ENCODE measurements at places on chromosomes 12 and 14.

DNA sequence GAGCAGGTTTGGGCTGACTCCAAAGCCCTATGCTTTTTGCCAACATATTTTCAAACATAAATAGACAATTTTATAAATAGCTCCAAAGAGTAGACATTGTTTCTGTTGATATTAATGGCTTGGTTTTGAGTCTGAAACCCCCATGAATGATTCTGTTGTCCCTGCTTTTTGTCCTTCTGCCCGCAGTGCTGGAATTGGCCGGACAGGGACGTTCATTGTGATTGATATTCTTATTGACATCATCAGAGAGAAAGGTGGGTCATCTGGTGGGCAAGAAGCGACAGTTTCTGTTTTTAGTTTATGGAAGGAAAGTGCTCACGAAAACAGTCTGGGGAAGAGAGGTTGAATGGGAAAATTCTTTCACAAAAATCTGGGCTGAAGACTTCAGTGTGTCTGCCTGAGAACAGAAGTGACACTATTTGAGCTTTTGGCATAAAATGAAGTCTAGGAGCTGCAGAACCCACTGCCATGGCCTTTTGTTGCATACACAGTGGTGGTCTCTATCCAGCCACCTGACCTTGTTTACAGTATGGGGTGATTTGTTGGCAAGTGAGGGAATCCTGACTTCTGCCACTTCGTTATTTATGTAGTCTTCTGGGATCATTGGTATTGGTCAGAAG is 69.6 kb downstream of the PTPN11 start:
- no peak for DNase-seq

GRCh38 chr14:29521526-29522137 is 406.0 kb downstream of the PRKD1 start:
- no peak for DNase-seq

DNA sequence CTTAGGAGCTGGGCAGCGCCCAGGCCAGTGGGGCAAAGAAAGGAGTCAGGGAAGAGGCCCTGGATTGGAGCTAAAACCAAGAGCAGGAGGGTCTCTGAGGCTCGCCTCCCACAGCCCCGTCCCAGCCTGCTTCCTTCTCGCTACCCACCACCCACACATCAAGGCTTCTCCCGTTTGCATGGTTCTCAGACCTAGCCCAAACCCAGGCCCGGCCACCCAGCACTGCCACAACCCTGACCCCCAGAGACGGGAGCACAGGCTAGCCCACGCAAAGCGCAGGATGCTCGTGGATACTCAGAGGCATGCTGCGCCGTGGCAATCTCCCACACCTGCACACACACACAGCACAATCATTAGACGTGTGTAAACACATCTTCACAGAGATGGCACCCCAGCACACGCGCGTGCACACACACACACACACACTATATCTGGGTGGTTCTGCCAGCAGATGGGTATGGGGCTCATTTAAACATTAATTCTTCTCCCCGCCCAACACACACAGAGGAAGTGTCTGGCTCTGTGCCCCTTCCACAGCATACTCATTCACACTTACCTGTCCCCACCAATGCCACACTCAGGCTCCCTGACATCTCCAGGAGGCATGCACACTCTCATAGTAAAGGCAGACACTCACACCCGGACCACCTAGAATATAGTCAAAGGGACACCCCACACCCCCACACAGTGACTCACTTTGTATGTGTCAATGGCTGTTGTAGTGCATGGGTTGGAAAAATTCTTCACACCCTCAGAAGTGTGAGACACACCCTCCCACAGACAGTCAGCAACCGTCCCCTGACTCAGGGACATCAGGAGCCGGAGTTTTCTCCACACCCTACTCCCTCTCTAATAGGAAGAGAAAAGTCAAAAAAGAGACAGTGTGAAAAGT is 1.1 kb downstream of the CARMIL3 start:
- DNase-seq: no peak

GRCh38 chr14:100067971-100068959 is 3.0 kb downstream of the EVL start:
- no peak for DNase-seq

GRCh38 chr12:9702255-9702654 is 30.6 kb downstream of the CLECL1 start:
- DNase-seq: no peak

DNA sequence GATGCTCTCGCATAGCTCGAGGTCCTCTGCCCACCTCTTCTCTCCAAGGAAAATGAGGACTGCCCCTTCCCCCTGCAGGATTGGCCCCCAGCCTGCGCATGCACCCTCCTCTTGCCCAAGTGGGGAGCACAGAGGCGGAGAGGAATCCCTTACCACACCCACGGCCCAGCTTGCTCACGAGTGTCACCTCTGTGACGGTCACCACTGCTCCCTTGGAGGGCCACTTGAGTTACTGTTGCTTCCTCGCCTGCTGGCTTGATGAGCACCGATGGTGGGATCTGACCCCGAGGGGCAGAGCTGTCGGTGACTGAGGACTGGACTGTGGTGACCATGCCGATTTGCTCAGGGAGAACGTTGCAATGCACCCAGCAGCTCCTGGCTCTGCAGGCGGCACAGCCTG is 41.7 kb downstream of the FOXN4 start:
- DNase-seq: no peak

DNA sequence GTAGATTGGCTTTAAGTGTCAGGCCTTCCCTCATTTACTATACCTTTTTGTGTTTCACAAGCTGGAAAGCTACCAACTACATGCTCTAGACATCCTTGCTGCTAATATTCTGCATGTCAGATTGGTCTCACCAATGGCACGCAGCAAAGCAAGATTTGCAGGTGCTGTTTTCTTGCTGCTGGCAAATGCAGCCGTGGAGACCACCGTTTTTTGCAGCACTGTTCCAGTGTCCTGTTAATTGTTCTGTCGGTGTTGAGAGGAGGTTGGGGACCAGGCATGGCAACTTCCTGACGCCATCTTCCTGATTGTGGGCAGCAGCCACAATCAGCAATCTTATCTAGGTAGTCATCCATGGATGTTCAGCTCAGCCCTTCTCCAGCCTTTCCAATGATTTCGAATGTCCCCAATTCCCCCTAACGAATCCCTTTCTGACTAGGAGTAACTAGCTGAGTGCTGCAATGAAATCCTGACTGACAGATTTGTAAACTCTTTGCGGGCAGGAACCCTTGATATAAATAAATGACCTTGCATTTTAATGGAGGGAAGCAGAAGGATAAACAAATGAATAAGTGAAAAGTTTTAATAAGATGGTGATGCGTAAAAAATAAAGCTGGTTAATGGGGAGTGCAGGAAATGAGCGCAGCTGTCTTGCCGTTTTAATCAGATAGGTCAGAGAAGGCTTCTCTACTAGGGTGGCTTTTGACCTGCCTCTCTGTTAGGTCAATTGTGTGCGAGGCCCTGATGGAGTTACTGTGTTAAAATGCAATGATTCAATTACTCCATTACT is 574 bp upstream of the CRADD start:
- no peak for DNase-seq

DNA sequence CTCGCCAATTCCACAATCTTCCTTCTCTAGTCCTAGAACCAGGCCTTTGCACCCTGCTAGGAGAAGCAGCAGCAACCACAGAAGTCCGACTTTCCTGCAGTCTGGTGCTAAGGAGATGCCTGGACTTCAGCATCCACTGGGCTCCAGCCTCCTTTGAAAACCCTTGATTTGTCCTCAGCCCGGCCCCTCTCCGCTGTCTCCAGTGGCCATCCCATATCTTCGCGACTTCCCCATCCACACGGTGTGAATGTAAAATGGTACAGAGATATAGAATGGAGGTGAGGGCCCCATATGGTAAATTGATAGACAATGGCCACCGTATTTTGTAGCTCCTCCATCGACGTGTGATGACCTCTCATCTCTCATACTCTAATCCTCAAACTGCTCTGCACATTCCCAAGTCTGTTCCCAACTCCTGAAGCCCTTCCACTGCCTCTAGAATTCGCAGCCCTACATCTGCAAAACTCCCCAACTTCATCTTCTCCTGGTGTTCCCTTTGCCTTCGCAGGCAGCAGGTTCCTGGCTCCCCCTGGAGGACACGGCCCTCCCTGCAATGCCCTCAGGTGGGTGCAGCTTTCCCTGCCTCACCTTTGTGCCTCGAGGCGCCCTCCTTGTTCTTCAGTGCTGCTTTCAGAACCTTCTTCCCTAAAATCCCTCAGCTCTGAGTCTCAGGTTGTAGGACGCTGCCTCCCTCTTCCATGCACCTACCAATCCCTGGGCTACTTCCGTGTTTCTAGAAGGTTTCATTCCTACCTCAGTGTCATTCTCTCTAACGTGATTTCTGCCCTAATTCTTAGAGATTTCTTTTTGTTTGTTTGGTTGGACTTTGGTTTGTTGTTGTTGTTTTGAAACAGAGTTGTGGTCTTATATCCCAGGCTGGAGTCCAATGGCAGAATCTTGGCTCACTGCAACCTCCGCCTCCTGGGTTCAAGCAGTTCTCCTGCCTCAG is 36.7 kb downstream of the TMBIM6 start:
- DNase-seq: peak; percentile 17

DNA sequence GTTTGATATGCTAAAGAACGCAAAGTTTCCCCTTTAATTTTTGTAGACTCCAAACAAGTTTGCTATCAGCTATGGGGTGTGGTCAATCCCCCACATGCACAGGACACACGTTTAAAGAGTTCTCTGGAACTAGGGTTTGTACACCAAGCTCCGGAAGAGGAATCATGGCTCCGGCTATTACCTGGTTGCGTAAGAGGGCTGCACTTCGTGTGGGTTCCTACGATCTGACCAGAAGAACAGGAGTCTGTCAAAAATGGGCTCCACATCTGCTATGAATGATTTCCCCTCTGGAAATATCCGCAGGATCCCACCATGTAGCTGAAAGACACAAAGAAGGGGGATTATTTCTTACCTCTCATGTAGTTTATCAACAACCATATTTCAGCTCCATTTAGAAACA is 22.0 kb downstream of the EGLN3 start:
- no peak for DNase-seq

DNA sequence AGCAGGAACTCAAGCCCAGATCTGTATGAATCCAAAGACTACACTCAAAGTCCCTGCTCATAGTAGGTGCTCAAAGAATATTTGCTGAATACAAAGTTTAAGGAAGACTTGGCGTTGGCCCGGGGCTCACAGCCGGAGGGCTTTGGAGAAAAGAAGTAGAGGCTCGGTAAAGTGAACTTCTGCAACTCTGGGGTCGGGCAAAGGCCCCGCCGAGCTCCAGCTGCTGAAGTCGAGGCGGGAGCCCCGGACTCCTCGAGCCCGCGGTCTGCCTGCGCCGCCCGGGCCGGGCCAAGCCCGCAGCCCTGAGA is 335 bp downstream of the GCN1 start:
- DNase-seq: no peak

DNA sequence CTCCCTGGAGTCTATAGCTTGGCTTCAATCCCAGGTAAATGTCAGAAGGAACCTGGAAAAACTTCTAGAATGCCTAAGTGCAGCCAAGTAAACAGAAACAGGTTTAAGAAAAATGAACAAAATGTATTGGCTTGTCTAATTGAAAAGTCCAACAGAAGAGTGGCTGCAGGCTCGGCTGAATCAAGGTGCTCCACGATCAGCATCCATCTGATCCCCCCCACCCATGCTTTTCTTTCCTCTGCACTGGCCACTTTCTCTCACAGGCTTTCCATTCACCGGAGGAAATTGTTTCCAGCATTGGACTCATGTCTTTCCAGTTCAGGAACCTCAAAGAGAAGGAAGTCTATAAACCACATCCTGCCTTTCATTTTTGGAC is 42.0 kb upstream of the C14orf180 start:
- DNase-seq: no peak

DNA sequence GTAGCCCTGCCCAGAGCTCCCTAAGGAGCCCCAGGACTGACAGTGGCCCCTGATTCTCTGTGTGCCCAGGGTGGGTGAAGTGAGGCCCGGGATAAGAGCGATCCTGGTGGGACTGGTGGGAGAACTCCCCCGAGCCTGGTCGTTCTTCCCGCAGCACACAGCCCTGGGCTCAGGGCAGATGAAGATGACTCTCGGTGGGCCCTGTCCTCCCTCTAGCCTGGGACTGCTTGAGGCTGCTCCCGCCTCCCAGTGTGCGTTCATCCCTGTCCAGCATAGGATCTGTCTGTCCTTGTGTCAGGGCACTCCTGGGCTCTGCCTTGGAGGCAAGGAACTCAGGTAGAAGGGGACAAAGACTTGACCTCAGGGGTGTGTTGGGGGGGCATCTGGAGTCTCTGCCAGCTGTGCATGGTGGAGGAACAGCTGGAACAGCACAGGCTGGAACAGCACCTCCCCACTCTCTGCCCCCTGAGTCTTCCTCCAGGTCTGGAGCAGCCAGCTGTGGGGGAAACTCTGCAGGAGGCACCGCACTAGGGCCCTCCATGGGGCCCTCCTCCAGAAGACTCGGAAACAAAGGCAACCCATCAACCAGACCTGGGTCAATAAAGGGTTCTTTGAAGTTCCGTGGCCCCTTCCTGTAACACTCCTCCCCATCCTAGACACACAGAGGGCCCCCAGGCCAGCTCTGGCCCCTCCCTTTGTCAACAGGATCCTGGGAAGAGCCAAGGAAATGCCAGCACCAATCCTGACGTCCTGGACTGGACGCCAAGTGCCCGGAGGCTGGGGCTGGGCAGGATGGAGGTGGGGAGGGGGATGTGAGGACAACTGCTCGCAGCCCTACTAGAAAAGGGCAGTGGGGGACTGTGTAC is 15.9 kb downstream of the FAIM2 start:
- DNase-seq: no peak

- DNase-seq: no peak
Observed at GRCh38 chr12:51838762-51839161, 9.8 kb downstream of the FIGNL2 start.

DNA sequence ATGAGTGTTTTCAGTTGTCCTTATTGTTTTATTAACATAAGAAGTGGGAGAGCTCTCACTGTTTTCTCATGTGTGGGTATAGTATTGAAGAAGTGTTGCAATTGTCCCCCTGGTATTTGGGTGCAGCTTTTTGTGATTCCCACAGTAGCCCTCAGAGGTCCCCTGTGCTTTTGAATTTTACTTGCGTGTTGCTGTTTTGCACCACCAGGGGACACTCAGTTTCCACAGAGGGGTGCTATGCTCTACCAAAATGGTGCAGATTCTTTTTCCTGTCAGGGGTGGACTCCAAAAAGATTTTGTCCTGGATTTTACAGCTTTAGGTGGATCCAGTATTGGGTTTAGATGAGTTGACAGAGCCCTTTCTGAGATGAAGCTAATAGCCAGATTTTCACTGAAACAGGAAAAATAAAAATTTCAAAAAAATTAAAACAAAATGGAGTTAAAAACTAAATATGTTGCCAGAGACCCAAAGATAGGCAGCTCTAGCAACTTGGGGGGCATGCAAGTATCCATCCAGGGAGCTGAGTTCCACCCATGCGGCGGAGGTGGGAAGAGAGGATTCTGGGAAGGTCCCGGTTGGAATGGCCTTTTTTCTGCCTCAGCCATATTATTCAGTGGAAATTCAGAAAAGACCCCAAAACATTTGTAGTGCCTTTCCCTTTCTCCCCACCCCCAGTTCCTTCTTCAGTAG is 50.2 kb downstream of the TTLL5 start:
- DNase-seq: peak; percentile 64

DNA sequence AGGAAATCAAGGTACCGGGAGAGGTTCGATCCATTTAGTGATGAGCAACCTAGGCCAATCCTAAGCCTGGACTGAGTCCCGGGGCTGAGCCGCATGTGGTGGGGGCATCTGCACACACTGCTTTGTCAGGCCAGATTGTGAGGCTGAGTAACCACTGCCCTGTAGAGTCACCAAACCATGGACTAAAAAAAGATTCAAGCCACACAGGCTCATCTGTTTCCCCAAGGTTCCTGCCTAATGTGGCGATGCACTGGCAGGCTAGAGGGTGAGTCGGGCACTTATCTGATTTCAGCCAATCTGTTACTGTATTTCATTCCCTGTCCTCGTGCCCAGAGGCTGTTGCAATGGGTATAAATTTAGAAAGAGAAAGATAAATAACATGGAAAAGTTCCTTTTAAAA is 140.8 kb downstream of the TTC7B start:
- DNase-seq: no peak

Measured in fibroblast of skin of abdomen (primary cell).